ENCODE measurements at places on chromosomes 4 and X. TPM values are rescaled to one million over a fixed set of nuclear protein-coding genes. Genes with fewer than 3 reads are reported as not detected.

Gene VCX3A
- total RNA-seq, result not detected

Gene TMSB15C
- 0.17 TPM for total RNA-seq

DNA sequence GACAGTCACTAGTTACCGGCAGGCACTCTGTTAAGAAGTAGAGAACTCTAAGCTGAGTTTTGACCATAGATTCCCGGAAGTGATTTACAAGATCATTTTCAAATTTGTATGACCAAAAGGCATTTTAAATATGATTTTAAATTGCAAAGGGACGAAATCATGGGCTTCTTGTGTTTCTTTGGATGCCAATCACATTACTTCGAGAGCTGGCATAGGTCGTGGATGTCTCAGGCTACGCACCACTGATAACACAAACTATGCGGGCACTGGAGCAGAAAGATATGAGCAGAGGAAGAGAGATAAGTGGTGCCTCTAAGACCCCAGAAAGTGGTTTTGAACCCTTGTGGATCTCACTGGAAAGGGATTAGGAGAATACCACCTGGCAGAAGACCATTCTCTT, 294.2 kb upstream of the FTHL17 start:
- DNase-seq, result no peak

GRCh38 chr4:19193274-19193981, 1058.3 kb upstream of the SLIT2 start:
- no peak for DNase-seq

- DNase-seq, result no peak
Observed at GRCh38 chrX:17368002-17368401, 7.0 kb upstream of the NHS start.

DNA sequence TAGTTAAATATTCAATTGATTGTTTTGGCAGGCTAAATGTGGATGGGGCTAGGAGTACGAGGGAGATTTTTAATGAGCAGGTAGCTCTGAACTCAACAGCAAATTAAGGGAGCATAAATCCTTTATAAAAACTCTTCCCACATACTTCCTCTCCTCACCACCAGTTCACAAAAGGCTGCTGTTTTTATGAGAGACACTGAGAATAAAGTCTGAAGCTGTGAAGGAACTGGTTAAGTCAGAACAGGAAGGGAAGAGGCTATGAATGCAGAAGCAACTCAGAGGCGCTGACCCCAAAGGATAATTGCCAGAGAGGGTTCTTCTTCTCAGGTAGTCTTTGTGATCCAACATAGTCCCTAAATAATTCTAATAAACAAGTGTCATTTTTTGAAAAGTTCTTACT, 406.1 kb downstream of the GPM6A start:
- DNase-seq, result no peak

- DNase-seq, result no peak
Observed at GRCh38 chr4:150381609-150382008, 200.3 kb upstream of the MAB21L2 start.

- no peak for DNase-seq
Observed at GRCh38 chr4:156515295-156515694, 456.3 kb downstream of the PDGFC start.

GRCh38 chr4:8842614-8843013, 29.0 kb downstream of the HMX1 start:
- no peak for DNase-seq

DNA sequence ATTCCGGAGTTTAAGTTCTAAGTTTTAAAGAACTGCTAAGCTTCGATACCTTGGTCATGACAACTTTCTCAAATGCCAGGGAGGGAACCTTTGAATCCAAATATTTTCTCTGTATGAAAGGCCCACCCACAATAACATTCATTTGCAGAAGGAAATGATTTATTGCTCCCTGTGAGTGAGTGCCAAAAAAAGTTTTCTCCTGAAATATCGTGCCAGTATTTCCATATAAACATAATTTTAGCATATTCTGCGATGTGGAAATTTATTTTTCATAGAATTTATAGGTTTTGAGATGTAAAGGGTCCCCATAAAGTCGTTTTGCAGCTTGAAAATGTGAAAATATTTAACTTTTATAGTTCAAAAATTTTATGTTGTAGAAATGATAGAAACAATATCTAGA, 53.9 kb downstream of the BMPR1B start:
- DNase-seq, result no peak

DNA sequence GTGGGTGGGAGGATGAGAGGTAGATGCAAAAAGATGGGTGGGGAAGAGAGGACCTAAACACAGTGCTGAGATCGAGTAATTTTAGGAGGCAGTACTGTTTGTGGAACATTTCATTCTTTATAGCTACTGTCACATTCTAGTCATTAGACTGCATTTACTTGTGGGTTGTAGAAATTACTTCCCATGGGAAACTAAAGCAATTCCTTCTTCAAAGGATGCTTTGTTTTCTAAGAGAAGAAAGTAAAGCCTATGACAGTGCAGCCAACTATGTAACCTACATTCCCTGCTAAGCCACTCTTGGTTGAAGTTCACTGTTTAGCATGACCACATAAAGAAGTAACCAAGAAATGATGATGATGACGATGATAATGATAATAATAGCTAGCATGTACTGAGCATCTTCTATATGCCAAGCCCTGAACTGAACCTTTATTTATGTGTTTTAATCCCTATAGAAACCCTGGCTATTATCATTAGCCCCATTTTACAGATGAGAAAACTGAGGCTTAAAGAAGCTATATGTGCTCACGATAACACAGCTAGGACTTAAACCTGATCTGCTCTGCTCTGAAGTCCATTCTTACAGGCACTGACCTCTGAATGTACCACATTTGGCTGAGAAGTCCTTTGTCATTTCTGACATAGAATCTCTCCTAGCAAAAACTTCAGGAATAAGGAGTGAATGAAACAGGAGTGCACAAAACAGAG, 114.5 kb upstream of the KIT start:
- DNase-seq, result no peak

Measured in liver (tissue), 10 donors.